ENCODE measurements at places on chromosomes 1 and 21.

- no peak for DNase-seq
Measured at GRCh38 chr1:248842781-248843331, 4.8 kb downstream of the ZNF672 start.

DNA sequence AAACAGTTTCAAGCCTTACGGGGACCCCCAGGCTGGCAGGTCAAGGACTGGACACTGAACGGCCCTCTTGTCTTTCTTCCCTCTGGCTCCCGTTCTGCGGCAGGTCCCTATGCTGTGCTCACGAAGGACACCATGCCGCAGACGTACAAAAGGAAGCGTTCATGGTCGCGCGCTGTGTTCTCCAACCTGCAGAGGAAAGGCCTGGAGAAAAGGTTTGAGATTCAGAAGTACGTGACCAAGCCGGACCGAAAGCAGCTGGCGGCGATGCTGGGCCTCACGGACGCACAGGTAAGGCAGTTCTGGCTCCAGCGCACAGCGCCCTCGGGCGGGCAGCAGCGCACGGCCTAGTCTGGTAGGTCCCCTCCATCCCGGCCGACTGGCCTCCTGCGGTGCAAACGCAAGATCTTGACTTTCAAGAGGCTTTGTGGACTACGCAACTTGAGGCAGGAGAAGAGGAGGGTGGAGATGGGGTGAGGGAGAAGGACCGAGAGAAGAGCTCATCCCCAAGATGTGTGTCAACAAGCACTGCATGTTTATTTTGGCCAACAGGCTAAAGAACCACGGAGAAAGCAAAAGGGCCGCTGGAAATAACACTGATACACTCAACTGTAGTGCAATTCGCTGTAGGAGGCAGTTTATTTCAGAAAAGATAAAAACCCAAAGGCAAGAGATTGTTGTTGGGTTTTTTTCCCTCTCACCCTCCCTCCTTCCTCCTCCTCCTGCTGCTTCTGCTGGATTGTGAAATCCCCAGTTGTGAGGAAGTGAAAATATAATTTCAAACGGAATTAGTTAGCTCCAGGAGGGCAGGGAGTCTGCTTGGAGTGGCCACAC lies 3.0 kb downstream of the HLX start:
- DNase-seq: peak; percentile 62

DNA sequence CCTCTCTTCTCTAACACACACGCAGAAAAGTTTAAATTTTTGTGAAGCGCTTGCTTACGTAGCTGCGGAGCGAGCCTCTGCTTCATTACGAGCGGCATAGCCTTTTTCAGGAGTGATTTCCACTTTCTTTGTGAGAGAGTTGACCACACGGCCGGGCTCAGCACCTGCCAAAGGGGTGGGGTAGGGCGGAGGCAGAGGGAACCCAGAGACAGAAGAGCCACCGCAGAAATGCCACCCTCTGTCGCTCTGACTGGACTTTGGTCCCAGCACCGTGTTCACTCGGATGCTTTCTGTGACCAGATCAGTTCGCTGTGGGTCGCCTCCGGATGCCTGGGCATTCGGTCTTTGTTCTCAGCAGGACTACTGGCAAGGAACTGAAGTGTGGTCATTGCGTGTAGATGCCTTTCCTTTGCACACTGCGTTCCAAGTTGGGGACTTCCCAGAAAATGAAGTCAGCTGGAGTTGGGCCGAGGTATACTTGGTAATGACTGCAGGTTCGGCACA lies 883 bp downstream of the CHODL start:
- DNase-seq: peak; percentile 19

DNA sequence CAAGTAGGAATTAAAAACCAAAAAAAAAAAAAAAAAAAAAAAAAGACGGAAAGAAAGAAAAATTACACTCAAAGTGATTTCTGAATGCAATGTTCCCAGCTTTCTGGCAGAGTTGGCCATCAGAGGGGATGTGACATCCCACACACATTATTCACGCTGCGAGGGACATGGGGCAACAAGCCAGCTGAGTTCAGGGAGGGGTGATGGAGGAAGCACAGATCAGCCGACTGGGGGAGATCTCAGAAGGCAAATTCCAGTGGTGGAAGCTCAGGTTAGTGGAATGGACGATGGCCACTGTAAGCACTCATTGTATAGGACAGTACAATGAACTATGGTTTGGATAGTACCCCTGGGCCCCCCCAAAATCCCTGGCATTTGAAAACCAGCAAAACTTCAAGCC lies 311.9 kb downstream of the PCP4 start:
- DNase-seq: no peak
